Stimulated activated CD4-positive, alpha-beta T cell treated with anti-CD3 and anti-CD28 coated beads, Interleukin-2, amount 100 ng/mL, for 48 hours (primary cell): ENCODE measurements at places on chromosomes 7 and 10.

DNA sequence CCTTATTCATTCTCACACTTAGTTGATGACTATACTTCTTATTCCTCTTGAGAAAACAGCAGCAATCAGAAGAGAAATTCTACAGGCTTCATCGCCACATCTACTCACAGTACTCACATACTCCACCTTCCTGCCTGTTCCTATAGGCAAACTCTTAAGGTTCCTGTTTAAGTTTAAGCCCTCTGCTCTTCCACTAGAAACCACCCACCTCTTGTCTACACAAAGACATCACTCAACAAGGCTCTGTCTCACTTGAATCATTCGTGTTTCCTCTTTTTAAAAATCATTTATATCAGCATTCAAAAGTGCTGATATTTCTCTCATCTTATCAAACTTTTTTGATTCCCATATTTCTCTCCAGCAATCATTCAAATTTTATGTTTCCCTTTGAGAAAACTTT is 85.5 kb upstream of the ADO start:
- no peak for DNase-seq

- DNase-seq, result no peak
These were observed 100.4 kb downstream of the CDH23 start for GRCh38 chr10:71496927-71497762.

DNA sequence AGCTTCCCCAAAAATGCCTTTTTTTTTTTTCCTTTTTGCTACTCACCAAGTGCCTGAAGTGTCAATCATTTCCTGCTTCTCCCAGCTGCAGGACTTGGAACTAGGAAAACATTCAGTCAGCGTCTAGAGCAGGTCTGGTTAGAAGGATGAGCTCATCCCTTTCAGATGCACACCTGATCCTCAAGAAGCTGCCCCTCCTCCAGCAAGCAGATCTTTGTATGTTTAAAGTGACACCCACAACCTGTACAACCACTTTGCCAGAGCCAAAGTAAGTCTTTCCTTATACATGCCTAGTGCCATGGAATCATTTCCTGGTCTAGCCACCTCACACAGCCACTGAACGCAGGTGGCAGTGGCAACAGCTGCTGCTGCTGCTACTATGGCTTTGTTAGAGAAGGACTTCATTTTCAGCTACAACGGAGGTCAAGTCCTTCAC is 10.4 kb upstream of the USP54 start:
- no peak for DNase-seq

DNA sequence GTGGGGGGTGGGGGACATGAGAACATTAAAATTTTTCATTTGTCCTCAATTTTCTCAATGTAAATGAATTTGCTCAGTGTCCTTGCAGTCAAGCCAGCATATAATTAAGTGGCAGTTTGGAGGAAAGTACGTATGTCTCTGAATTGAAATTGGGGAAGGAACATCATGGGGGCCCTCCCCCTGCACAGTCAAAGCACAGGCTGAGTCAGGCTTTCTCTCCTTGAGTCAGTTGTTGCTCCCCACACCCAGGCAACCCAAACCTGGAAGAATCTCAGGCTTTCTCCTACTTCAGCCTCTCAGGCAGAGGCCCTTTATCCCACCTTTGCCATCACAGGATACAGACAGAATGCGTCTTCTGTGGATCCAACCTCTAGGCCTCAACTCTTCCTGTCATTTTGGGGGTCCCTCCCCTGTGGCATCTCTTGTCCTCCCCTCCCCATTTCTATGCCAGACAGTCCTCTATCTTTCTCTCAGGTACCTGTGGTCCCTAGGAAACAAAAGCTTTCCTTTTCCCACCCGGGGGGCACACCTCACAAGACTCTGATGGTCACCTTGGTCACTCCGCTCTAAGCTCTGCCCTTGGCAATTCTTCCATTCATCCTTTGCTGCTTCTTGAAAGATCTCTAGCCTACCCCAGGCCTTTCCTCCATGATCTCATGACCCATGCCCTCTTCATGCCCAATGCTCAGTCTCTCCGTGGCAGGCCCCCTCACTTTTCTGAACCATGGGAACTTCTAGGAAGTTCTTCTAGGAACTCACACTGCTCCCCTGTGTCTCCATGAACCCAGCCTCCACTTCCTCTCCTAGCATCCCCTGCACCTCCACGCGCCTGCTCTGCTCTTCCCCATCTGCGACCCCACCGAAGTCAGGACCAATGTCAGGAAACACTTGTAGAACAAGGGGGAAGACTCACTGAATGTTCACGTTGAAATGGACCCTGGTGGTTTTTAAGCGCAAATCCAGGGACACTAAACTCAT is 40.4 kb downstream of the CREB3L2 start:
- DNase-seq, result peak; percentile 19

GRCh38 chr7:35717516-35717915 is 22.6 kb upstream of the HERPUD2 start:
- no peak for DNase-seq

GRCh38 chr7:100396421-100396982 is 23.2 kb downstream of the PILRA start:
- DNase-seq, result no peak

DNA sequence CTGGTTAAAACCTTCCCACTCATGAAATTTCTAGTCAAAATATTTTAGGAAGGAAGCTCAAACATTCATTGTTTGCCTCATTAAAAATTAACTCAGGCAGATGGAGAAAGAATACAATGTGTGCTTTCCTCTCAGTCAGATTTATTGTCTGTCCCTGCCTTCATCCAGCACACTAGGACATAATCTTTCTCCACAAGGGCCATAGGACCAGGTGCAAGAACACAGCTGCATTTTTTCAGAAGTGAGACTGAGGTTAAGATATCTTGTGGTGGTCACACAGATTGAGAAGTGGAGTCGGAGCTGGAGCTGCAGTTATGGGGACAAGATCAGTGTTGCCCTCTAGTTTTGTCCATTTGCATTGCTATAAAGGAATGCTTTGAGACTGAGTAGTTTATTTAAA is 666.3 kb downstream of the CCSER2 start:
- DNase-seq, result no peak

- DNase-seq, result no peak
These were observed 41.1 kb downstream of the C10orf120 start for GRCh38 chr10:122658356-122659049.

DNA sequence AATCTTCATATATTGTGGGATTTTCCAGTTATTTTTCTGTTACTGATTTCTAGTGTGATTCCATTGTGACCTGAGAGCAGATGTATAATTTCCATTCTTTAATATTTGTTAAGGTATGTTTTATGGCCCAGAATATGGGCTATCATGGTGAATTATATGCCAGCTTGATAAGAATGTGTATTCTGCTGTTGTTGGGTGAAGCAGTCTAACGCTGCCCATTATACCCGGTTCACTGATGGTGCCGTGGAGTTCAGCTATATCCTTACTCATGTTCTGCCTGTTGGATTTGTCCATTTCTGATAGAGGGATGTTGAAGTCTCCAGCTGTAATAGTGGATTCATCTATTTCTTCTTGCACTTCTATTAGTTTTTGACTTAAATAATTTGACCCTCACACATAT is 41.7 kb downstream of the DYNC2I1 start:
- DNase-seq, result no peak

- DNase-seq, result no peak
These were observed 23.0 kb downstream of the TOMM7 start for GRCh38 chr7:22799633-22800032.

DNA sequence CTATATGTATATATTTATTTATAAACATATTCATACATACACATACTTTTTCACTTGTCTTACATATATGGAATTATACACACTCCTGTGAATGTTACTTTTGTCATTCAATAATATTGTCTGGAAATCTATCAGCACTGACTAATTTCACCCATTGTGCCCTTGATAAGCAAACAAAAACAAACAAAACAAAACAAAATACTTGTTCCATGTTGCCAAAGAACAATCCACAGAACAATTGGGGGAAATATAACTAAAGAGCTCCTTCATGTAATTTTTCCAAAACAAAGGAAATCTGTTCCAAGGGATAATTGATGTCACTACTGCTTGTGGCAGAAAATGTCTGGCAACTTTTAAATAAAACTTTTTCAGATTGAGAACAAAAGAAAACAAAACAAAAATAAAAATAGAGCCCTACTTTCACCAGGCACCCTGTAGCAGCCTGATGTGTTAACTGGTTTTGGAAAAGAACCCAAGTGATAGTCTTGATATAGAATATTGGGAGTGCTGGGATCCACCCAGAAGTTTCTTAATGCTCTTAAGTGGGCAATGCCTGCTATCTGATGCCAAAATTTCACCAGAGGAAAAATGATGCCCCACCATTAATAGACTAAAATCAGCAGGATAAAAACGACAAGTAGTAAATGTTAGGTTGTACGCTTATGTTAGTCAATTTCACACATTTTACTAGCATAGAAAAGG is 34.0 kb upstream of the CCDC7 start:
- no peak for DNase-seq

DNA sequence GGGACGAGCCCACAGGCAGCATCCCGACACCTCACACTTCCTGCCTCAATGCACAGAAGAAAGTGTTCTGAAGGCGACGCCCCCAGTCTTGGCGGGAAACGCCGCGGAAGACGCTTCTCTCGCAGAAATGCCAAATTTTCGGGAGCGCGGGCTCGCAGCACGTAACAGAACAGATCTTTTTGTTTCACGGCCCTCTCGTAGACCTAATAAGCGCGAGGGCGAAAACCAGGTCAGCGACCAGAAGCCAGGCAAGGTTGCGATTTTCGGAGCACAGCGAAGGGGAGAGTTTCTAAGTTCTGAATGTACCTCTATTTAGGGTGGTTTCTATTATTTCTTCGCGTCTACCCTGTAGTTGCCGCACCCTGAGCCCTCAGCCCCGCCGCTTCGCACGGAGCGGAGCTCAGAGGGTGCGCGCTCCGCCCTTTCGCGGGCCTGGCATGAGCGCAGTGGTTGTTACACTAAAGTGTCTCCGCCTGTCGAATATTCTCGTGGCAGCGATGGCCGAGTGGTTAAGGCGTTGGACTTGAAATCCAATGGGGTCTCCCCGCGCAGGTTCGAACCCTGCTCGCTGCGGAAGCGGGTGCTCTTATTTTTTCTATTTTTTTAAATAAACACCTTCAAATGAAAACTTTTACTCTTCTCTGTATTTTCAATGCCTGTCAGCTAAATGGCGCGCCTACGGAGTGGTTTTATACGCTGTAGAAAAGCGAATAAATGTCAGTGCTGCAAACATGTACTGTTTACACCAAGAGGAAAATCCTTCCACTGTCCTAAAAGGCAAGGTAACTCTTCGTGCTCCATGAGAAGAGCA is 68.2 kb upstream of the CTNNA3 start:
- DNase-seq, result peak; percentile 99

DNA sequence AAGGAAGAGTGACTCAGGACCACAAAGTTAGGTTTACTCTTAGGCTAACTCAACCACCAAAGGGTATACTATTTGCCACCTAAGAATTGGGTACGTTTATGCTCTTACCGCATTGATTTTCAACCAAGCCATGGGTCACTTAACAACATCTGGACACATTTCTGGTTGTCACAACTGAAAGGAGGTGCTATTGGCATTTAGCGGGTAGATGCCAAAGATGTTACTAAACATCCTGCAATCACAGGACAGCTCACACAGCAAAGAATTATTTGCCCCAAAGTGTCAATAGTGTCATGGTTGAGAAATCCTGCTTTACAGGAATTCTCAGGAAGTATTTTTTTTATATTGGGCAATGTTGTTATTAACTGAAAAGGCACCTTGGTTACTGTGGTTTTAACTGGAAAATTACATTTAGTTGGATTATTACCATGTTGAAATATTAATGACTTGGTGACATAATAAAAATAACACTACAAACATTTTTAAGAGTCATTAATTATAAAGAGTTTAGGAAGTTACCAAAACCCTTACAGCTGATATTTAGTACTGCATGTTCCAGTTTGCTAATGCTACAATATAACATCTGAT is 185.0 kb upstream of the TMEM196 start:
- no peak for DNase-seq

- no peak for DNase-seq
These were observed 68.1 kb downstream of the CCDC6 start for GRCh38 chr10:59838085-59838789.

- no peak for DNase-seq
These were observed 5.1 kb downstream of the GNA12 start for GRCh38 chr7:2838873-2839578.

- DNase-seq, result no peak
These were observed 152.9 kb upstream of the ZNF32 start for GRCh38 chr10:43801626-43802025.

GRCh38 chr10:100625816-100626215 is 90.1 kb downstream of the HIF1AN start:
- no peak for DNase-seq

DNA sequence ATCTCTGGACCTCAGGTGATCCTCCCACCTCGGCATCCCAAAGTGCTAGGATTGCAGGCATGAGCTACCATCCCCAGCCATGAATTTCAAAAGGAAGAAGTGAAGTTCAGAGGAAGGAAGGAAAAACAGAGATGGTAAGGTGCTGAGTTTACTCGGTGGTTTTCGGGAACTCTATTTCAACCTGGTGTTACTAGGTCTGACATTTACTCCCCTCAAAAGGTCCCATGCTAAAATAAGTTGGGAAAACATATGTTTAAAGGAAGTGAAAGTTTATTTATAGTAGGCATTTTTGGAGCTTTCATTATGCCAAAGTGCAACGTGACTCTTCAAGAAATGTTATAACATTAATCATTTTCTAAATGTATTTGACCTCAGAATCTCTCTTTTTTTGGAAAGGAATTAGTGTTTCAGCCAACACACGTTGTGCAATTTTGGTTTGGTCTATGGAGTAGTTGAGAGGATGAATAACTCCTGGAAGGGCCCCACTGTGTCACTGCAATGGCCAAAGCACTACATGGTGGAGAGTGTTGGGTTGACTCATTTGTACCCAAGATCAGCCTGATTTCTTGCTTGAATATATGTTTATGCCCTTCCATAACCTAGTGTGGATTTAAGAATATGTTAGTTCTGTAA is 114.7 kb upstream of the FAM171A1 start:
- DNase-seq, result no peak

GRCh38 chr7:105734233-105734632 is 142.2 kb downstream of the ATXN7L1 start:
- DNase-seq, result no peak

DNA sequence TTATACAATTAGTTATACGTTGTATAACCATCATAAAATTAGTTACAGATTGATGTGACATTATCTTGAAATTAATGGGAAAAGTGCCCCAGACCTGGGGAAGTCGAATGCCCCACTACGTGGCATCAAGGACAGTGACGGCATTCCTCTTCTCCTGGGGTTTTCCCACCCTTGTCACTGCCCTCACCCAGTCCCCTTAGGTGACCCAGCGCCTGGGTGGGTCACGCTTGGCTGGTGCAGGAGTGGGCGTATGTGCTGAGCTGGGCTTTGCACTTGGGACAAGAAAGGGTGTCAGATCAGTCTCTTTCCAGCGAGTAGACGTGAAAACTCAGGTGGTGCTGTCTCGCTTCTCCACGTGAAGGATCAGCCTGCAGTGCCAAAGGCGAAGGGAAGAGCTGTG is 7.6 kb downstream of the FOXK1 start:
- no peak for DNase-seq

GRCh38 chr7:41916450-41916927 is 213.6 kb upstream of the INHBA start:
- DNase-seq, result no peak

DNA sequence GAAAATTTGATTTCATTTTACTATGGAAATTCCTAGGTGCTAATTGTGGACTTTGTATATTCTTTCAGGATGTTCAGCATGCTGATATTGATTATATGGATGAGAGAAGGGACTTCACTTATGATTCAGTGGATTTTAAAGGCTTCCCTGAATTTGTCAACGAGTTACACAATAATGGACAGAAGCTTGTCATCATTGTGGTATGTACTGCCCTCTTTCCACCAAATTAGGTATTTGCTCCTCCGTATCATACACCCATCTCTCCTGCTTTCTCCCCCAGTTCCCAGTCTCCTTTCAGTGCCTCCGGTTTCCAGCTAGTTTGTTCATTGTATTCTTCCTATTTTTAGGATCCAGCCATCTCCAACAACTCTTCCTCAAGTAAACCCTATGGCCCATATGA is 34.6 kb downstream of the MGAM start:
- DNase-seq, result no peak
